Activated naive CD8-positive, alpha-beta T cell treated with anti-CD3 and anti-CD28 coated beads for 36 hours (primary cell): ENCODE measurements at places on chromosomes 1 and 21.

DNA sequence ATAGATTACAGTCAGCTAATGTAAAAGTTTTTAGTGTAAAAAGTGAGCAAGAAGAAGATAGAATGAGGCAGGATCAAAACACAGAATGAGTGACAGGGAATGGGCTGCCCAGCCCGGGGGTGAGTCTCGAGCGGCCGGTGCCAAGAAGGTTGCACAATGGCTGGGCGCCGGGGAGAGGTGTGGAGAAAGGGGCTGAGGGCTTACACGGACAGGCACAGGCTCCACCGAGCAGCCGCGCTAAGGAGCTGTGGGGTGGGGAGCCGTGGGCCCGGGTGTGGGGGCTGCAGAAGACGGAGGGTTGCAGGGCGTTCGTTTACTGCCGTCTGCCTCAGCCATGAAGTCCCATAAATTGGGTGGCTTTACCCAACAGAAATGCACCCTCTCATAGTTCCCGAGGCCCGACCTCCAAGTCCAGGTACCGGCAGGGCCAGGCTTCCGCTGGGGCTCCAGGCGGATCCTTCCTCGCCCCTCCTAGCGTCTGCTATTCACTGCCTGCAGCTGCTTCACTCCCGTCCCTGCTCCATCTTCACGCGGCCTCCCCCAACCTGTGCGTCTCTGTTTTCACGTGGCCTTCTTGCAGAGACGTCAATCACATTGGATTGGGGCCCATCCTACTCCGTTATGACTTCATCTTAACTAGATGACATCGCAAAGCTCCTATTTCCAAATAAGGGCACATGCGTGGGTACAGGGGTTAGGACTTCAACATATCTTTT lies 277.2 kb downstream of the CAMTA1 start:
- DNase-seq: no peak

GRCh38 chr1:41151846-41152245 lies 90.3 kb downstream of the SCMH1 start:
- DNase-seq: no peak

DNA sequence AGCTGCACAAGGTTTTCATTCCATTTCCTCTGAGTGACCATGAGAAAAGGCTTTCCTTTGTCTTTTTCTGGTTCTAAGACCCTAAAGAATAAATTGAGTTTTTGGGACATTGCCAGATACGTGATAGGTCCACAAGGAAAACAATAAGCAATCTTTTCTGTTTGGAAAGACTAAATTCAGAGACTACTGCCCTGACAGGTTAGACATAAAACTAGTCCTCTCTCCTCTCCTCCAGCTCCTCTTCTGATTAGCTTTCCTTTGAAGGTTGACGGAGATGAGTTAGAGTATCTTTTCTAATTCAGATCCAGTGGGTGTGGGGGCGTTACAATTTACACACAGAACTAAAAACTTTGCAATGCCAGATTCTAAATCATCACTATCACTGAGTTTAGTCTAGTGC lies 57.8 kb upstream of the C1orf53 start:
- DNase-seq: no peak

- DNase-seq: no peak
These were observed 47.8 kb downstream of the SKI start for GRCh38 chr1:2275796-2276536.

DNA sequence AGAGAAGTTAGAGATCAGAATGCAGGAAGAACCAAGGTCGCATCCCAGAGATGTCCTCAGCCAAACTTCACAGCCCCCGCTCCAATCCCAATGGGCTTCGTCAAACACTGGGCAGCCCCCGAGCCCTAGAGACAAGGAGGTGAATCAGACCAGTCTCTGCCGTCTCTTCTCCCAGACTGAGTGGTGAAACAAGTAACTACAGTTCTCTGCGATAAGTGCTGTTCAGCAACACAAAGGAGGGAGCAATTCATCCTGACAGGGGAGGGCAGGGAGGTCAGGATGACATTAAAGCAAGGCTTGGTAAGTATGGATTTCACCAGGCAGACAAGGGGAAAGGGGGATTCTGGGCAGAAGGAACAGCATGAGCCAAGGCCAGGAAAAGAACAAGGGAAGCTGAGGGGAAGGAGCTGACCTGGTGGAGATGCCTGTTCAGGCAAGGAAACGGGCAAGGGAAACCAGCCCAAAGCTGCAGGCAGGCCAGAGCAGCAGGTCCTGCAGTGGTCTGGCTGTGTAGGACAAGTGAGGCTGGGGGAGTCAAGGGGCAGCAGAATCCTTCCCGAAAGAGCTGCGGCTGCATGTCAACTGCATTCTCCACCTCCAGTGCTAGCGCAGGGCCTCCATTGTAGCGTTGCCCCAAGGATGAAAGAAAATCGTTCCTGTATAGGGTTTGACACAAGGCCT lies 13.6 kb upstream of the ERI3 start:
- no peak for DNase-seq

- no peak for DNase-seq
These were observed 17.3 kb upstream of the ADARB1 start for GRCh38 chr21:45056917-45057560.

- no peak for DNase-seq
These were observed 150.8 kb downstream of the CAMTA1 start for GRCh38 chr1:6935911-6936690.

GRCh38 chr1:188244681-188245080 lies 1415.9 kb downstream of the PLA2G4A start:
- no peak for DNase-seq

DNA sequence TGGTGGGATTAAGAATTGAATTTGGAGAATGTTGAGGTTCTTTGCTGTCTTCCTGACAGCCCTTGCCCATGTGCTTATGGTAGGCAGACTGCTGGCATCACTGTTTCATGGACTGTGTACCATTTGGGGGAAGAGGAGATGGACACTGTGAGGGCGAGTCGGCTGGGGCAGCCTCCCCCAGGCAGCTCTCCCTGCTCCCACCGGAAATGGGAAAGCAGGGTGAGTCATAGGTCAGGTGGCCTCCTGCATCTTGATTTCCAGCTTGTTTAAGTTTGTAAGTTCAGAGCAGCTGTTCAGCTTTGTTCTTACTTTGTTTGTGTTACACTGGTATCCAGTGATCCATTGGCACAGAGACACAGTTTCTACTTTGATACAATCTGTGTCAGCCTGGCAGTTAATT lies 87.2 kb upstream of the CNIH3 start:
- no peak for DNase-seq
